ENCODE measurements at places on chromosomes 5 and 9. TPM values are rescaled to one million over a fixed set of nuclear protein-coding genes. Genes with fewer than 3 reads are reported as not detected.

Gene VCAN
- total RNA-seq, result 90.0 TPM

DNA sequence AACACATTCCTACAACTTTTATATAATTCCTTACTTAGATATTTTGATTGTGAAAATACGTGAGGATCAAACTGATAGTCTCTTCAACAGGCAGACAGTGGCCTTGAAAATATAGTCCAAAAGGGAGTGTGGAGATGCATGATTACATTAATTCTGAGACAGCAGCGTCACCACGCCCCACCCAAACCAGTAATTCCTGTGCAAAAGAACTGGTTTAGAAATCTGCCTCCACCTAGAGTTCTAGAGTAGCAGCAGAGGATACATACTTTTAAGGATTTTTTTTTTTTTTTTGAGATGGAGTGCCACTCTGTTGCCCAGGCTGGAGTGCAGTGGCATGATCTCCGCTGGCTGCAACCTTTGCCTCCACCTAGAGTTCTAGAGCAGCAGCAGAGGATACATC is 1.6 kb upstream of the TUT7 start:
- H3K4me3 ChIP-seq, result no peak overlapping the region
- no peaks in the 10 kb centered on the region for H3K27me3 ChIP-seq
- no peak overlapping the region for H3K27ac ChIP-seq
- no peak for DNase-seq
- peaks cover 13% of the 10 kb centered on the region for H3K36me3 ChIP-seq

Gene GRXCR2
- not detected for total RNA-seq

GRCh38 chr5:17436350-17436749 is 61.7 kb upstream of the TAF11L2 start:
- H3K4me3 ChIP-seq, result peak overlapping the region; percentile 6
- H3K36me3 ChIP-seq, result no peaks in the 10 kb centered on the region
- no peak for DNase-seq

Gene HSPB3
- 1.1 TPM for total RNA-seq

DNA sequence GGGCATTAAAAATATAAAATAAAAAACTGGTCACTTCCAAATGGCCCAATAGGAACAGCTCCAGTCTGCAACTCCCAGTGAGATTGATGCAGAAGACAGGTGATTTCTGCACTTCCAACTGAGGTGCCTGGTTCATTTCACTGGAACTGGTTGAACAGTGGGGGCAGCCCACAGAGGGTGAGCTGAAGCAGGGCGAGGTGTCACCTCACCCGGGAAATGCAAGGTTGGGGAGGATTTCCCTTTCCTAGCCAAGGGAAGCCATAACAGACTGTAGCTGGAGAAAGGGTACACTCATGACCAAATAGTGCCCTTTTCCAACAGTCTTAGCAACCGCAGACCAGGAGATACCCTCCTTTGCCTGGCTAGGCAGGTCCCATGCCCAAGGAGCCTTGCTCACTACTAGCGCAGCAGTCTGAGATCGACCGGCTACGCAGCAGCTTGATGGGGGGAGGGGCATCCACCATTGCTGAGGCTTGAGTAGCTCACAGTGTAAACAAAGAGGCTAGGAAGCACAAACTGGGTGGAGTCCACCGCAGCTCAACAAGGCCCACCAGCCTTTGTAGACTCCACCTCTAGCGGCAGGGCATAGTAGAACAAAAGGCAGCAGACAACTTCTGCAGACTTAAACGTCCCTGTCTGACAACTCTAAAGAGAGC is 12.7 kb downstream of the RLN1 start:
- H3K27ac ChIP-seq, result no peak overlapping the region
- H3K4me3 ChIP-seq, result no peak overlapping the region
- H3K4me1 ChIP-seq, result no peaks in the 10 kb centered on the region
- H3K36me3 ChIP-seq, result no peaks in the 10 kb centered on the region
- H3K27me3 ChIP-seq, result no peaks in the 10 kb centered on the region

GRCh38 chr9:76374783-76375559 is 19.3 kb downstream of the RFK start:
- no peak overlapping the region for H3K4me3 ChIP-seq
- H3K27ac ChIP-seq, result no peak overlapping the region
- H3K36me3 ChIP-seq, result no peaks in the 10 kb centered on the region

GRCh38 chr5:124745007-124745927 is 1.2 kb downstream of the ZNF608 start:
- no peaks in the 10 kb centered on the region for H3K27me3 ChIP-seq
- H3K27ac ChIP-seq, result peak overlapping the region; percentile 91
- H3K4me1 ChIP-seq, result peaks cover 7% of the 10 kb centered on the region
- no peaks in the 10 kb centered on the region for H3K36me3 ChIP-seq

DNA sequence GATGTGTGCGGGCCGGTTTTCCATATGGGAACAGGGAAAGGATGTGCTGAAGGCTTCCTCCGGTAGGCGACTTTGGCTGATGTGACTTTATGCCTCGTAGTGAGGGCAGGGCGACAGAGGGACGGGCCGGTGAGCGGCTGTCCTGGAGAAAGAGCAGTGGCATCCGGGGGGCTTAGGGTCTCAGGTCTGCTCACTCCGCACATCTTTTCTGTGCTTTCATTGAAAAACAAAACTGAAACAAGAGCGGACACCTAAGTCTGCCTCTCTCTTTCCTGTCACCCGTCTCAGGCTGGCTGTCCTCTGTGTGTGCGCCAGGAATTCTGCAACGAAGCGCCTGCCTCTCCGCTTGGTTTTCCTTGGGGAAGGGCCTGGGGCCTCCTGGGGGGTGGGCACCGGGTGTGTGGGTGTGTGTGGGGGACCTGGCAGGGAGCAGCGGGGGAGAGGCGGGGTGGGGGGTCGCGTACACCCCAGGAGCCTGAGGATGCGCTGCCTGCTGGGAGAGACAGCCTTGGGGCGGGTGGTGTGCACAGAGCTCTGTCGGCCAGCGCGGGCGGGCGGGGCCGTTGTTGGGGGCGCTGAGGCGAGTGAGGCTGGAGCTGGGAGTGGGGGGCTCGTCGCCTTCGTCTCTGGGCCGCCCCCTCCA is 580 bp upstream of the PRRX2 start:
- peaks cover 8% of the 10 kb centered on the region for H3K4me1 ChIP-seq
- peaks cover 32% of the 10 kb centered on the region for H3K27me3 ChIP-seq
- peak overlapping the region; percentile 38 for H3K4me3 ChIP-seq
- no peak for DNase-seq

GRCh38 chr9:116391306-116391900 is 237.8 kb downstream of the PAPPA start:
- no peak for DNase-seq
- no peak overlapping the region for H3K4me3 ChIP-seq
- H3K36me3 ChIP-seq, result no peaks in the 10 kb centered on the region
- H3K27ac ChIP-seq, result no peak overlapping the region
- no peaks in the 10 kb centered on the region for H3K27me3 ChIP-seq

DNA sequence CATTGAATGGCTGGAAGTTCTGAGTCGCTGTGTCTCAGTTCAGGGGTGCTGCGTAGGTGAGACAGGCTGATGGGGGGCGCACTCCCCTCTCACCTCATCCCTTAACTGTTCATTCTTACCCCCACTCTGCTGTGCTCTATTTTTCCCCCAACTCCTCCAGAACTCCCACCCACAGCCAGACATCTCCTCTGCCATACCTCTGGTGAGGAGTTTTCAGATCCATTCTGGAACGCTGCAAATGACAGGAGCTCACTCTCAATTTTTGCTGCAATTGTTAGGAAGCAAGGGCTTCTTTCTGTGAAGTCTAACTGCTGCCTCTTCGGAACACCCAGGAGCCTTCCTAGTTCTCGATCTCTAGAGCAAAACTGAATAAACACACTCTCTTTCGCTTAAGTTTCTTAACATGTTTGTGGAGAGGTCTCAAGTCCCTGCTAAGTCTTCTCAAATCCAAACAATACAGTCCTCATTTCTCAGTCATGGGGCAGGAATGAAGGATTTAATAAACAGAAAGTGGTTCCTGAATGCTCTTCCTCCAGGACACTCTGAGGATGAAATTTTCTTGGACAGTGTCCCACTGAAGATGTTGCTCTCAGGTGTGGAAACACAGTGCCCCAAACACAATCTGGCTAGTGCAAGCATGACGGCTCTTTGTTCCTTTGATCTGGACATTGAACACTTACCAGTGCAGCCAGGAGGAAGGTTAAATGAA is 387.7 kb downstream of the KDM4C start:
- no peaks in the 10 kb centered on the region for H3K27me3 ChIP-seq
- H3K4me1 ChIP-seq, result peaks cover 3% of the 10 kb centered on the region
- H3K36me3 ChIP-seq, result peaks cover 3% of the 10 kb centered on the region
- no peak overlapping the region for H3K27ac ChIP-seq
- no peak overlapping the region for H3K4me3 ChIP-seq
- DNase-seq, result no peak

- no peaks in the 10 kb centered on the region for H3K27me3 ChIP-seq
- H3K27ac ChIP-seq, result no peak overlapping the region
- no peak overlapping the region for H3K4me3 ChIP-seq
- H3K36me3 ChIP-seq, result no peaks in the 10 kb centered on the region
- no peaks in the 10 kb centered on the region for H3K4me1 ChIP-seq
Observed at GRCh38 chr5:102048940-102049339, 247.1 kb downstream of the SLCO4C1 start.

Gene SLC27A6
- total RNA-seq, result not detected

- H3K4me3 ChIP-seq, result no peak overlapping the region
- H3K27me3 ChIP-seq, result no peaks in the 10 kb centered on the region
- no peak for DNase-seq
- H3K27ac ChIP-seq, result no peak overlapping the region
- H3K36me3 ChIP-seq, result peaks cover 52% of the 10 kb centered on the region
- H3K4me1 ChIP-seq, result no peaks in the 10 kb centered on the region
Observed at GRCh38 chr9:137745541-137745991, 126.8 kb downstream of the EHMT1 start.

GRCh38 chr5:83145882-83146331 is 68.6 kb downstream of the XRCC4 start:
- H3K4me1 ChIP-seq, result no peaks in the 10 kb centered on the region
- H3K27ac ChIP-seq, result no peak overlapping the region
- DNase-seq, result no peak
- H3K4me3 ChIP-seq, result no peak overlapping the region

- DNase-seq, result no peak
- H3K4me1 ChIP-seq, result no peaks in the 10 kb centered on the region
- no peaks in the 10 kb centered on the region for H3K36me3 ChIP-seq
Observed at GRCh38 chr5:51230336-51230735, 152.9 kb upstream of the ISL1 start.

DNA sequence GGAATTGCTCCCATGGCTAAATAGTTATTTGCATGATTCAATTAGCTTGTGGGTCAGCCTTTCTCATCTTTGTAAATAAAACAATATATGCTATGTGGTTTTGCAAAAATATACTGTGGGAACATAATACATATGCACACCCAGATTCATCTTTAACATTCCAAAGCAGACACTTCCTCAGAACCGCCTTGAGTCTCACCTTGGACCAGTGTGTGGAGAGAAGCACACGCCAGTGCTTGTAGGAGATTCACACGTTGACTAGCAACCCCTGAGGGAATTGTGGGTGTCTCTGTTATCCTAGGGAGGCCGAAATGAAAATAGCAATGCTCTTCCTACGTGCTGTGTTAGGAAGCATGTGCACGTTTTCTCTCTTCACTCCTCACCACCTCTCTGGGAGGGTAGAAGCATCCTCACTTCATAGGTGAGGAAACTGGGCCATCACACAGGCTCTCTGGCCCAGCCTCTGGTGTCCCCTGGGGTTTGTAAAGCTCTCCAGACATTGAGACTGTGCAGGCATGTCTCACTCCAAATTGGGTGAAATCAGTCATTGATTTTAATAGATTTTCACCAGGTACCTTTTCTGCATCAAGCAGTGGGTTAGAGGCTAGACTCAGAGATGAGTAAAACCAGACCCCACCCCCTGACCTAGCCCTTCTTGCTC is 221.7 kb downstream of the PBX3 start:
- H3K4me3 ChIP-seq, result no peak overlapping the region
- no peak overlapping the region for H3K27ac ChIP-seq
- no peak for DNase-seq
- H3K27me3 ChIP-seq, result no peaks in the 10 kb centered on the region
- H3K4me1 ChIP-seq, result no peaks in the 10 kb centered on the region
- H3K36me3 ChIP-seq, result peaks cover 23% of the 10 kb centered on the region

GRCh38 chr5:179886190-179886911 is 21.3 kb downstream of the TBC1D9B start:
- H3K4me3 ChIP-seq, result no peak overlapping the region
- H3K36me3 ChIP-seq, result peaks cover 68% of the 10 kb centered on the region
- no peak for DNase-seq
- H3K27me3 ChIP-seq, result no peaks in the 10 kb centered on the region
- no peak overlapping the region for H3K27ac ChIP-seq

Gene CDH18
- total RNA-seq, result not detected

GRCh38 chr9:118992813-118993794 is 376.1 kb downstream of the BRINP1 start:
- no peak overlapping the region for H3K27ac ChIP-seq
- no peak for DNase-seq
- no peaks in the 10 kb centered on the region for H3K36me3 ChIP-seq
- H3K27me3 ChIP-seq, result no peaks in the 10 kb centered on the region
- H3K4me3 ChIP-seq, result no peak overlapping the region

GRCh38 chr9:135410831-135411473 is 68.6 kb upstream of the PPP1R26 start:
- no peak for DNase-seq
- no peaks in the 10 kb centered on the region for H3K36me3 ChIP-seq
- H3K4me3 ChIP-seq, result no peak overlapping the region
- no peak overlapping the region for H3K27ac ChIP-seq

All from upper lobe of right lung (tissue), 1 donor.